Epithelial cell of prostate (primary cell): ENCODE measurements at places on chromosomes 11 and 22.

GRCh38 chr11:65524014-65524740 is 706 bp upstream of the SCYL1 start:
- DNase-seq = no peak

DNA sequence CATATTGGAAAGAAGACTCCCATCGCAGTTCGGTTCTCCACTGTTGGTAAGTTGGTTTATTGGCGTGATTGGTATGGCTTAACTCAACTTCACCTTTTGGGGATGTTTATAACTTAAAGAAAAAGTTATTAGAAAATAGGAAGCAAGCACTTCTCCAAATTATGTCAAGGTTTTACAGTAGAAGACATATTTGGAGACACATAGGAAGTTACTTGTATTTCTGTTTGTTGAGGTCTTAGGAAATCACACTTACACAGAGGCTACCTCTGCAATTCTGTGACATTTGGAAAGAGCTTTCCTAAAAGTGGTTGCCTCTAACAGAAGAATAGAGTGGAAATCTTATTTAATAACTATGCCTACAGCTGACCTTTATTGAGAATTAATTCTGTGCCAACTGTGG is 12.3 kb downstream of the CAT start:
- no peak for DNase-seq

- DNase-seq = no peak
These were observed 39.7 kb upstream of the AKIP1 start for GRCh38 chr11:8871171-8871775.

GRCh38 chr22:42794551-42795510 is 62.2 kb downstream of the ARFGAP3 start:
- no peak for DNase-seq

GRCh38 chr11:587978-588380 is 11.7 kb downstream of the PHRF1 start:
- no peak for DNase-seq

- DNase-seq = no peak
These were observed 1.7 kb upstream of the ME3 start for GRCh38 chr11:86673872-86674750.

DNA sequence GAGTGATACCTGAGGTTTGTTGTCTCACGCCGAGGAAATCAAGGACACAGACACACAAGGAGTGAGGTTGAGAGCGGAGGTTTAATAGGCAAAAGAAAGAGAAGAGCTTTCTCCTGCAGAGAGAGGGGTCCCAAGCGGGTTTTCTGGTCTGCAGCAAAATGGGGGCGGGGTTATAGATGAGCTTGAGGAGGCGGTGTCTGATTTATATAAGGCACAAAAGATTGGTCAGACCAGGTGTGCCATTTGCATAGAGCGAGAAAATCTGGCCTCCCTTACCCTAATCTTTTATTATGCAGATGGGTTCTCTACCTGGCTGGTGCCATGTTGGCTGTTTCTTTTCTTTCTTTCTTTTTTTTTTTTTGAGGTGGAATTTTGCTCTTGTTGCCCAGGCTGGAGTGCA is 11.8 kb downstream of the C11orf96 start:
- no peak for DNase-seq

DNA sequence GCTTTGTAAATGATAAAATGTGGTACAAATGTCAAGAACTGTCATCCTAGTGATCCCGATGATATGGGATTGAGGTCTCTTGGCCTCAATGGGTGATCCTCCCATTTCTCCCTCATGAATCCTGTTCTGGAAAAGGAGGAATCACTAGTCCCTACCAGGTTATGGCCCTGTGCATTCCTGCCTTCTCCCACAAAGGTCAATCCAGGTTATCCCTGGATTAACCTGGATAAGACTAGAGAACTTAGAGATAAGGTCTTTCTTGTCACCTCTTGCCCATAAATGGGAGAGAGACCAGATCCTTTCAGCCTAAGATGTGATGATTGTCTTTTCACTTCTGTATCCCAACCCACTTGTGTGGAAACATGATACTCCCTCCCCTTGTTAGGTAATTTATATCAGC is 396.7 kb downstream of the BUD13 start:
- DNase-seq = no peak

GRCh38 chr11:8757047-8757446 is 74.5 kb downstream of the RPL27A start:
- no peak for DNase-seq

DNA sequence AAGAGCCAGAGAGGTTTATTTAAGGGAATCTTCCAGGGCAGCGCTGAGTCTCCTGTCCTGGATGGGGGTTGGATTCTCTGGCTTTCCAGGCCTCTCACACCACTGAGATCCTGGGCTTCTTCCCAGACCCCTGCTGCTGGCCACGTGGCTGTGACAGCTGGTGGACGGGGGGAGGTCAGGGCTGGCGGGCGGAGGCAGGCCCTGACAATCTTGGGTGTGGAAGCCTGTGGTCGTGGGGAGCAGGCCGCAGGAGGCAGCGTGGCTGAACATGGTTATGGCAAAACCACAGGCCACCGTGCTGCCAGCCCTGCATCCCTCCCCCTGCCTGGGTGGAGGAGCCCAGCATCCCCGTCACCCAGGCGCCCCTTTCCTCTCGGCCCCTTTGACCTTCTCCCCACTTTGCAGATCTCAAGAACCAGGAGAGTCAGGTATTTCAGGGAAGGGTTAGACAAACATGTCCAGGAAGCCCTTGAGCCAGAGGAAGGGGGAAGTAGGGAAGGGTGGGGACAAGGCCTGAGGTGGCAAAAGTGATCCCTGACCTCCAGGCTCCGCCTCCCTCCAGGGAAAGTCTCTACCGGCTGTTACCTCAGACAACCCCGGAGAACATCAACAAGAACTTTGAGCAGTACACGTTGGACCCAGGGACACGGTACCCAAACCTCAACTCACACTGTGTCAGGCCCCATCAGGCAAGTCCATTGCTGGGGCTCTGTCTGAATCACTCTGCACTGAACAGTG is 111.8 kb downstream of the MICAL2 start:
- DNase-seq = no peak

DNA sequence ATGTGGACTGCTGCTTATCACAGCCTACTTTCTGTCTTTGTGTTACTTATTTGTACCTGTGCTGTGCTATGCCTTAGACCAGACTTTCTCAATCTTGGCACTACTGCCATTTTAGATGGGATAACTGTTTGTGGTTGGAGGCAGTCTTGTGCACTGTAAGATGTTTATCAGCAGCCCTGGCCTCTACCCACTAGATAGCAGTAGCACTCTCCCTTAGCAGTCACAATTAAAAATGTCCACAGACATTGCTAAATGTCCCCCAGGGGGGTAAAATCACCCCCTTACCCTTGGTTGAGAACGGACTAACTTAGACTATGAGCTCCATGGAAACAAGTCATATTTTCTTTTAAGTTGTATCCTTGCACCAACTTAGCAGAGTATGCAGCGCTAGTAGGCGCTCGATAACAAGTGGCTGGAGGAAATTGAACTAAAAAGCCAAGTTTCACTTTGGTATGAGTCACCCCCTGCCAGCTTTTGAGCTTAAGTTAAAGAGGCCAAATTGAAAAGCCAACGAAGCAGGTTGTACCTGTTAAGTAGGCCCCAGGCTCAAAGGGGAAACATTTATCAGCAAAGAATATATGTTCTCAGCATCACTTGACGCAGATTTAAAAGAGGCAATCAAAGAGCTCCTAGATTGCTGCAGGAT is 304.8 kb upstream of the SORL1-AS1 start:
- DNase-seq = no peak

- no peak for DNase-seq
These were observed 79.1 kb downstream of the EMSY start for GRCh38 chr11:76523786-76524436.

GRCh38 chr22:47872761-47873535 is 1110.5 kb downstream of the TBC1D22A start:
- no peak for DNase-seq

GRCh38 chr22:31602259-31602952 is 59.6 kb downstream of the PISD start:
- DNase-seq = no peak

GRCh38 chr11:93652161-93652597 is 9.3 kb upstream of the CEP295 start:
- DNase-seq = no peak

DNA sequence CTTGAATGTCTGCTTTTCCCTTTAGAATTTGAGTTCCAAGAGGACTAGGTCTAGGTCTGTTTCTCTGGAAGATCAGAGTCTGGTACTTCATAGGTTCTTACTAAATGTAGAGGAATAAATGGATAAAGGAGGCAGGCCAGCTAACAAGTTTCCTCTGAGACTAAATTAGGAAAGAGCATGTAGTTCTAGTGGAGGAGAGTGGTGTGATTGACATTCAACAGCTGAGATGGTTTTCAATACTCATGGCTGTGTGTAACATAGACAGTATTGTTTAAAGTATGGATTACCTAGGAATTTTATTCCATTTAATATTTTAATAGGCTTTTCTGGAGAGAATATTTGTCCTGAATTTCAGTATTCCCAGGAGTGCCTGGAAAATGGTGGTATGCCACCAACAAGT is 364.7 kb downstream of the METTL15 start:
- no peak for DNase-seq

- DNase-seq = peak; percentile 57
These were observed 12.8 kb downstream of the AQP11 start for GRCh38 chr11:77602381-77603088.

DNA sequence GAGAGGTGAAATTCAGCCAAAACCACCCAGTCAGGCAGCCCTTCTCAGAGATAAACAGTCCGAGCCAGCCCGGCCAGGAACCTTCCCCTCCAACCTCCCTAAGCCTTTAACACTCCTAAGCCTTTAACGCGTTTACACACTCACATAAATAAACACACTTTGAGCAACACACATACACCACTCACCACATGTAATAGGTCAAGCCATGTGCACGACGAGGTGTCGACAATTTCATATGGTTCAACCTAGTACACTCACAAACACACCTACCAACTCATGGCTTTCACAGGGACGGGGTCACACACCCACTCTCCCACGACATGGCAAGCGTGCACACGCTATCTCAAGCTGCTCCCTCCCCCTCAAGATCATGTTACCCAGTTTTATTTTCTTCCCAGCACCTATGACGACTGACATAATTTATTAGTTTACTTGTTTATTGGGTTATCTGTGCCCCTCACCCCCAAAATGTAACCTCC is 15.5 kb downstream of the SLC43A1 start:
- DNase-seq = no peak
